ENCODE measurements at places on chromosomes 1 and 21.

DNA sequence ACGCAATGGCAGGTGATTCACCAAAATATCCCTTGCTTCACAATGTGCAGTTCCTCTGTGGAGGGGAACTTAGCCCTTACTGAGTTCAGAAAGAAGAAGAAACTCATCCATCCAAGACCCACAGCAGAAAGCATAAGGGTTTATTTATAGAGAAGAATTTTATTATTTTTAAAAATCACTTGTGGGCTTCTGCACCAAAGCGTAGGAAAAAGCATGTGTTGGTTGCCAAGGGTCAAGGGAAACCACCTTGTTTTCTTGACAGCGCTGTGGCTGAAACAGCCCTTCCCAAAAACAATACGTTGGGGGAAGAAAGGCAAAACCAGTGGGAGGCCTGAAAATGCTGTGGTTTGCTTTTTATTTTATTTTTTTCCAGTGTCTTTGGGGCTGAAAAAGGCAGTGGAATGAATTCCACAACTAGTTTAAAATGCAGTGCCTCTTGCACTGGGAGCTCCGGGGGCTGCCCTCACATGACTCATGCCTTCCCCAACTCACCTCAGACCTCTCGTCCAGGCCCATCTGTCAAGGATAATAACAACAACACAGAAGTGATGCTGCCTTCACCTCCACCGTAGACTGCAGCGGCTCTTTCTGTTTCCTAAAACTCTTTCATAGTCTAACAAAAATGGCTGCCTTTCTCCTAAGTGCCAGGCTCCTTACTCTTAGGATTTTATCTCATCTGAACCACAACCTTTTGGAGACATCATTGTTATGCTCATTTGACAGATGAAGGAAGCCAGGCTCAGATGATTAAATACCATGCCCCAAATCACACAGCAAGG lies 224.2 kb upstream of the JUN start:
- no peak for DNase-seq

DNA sequence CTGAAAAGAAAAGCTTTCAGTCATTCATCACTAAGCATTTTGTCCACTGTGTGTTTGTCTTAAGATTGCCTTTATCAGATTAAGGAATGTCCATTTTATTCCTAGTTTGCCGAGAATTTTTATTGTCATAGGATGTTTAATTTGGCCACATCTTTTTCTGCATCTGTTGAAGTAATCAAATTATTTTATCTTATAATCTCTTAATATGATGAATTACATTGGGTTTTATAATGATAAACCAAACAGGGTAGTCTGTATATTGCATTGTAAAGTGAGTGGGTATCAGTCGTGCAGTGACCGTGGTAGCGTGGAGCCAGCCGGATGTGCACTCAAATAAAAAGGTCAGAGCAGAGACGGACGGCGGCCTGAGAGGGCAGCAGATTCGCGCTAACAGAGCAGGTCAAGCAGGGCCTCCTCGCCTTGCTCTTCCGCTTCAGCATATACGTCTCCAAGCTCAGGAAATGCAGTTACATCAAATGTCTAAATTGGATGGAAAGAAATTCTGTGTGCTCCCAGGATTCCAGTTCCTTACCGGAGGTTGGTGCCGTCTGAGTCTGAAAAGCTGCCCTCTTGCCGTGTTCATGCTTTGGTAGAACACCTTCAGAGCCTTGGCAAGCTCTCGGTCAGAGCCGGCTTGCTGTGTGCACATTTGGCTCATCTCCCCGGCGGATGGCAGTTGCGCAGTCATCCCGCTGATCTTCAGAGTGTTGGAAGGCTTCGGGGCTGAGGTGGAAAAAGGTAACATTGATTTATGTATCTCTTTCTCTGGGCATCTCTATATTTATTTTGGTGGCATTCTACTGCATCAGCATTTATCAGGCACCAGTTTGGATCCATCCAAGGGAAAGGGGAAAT lies 51.5 kb downstream of the SCCPDH start:
- no peak for DNase-seq

- no peak for DNase-seq
Measured at GRCh38 chr1:48947761-48948537, 171.3 kb upstream of the BEND5 start.

DNA sequence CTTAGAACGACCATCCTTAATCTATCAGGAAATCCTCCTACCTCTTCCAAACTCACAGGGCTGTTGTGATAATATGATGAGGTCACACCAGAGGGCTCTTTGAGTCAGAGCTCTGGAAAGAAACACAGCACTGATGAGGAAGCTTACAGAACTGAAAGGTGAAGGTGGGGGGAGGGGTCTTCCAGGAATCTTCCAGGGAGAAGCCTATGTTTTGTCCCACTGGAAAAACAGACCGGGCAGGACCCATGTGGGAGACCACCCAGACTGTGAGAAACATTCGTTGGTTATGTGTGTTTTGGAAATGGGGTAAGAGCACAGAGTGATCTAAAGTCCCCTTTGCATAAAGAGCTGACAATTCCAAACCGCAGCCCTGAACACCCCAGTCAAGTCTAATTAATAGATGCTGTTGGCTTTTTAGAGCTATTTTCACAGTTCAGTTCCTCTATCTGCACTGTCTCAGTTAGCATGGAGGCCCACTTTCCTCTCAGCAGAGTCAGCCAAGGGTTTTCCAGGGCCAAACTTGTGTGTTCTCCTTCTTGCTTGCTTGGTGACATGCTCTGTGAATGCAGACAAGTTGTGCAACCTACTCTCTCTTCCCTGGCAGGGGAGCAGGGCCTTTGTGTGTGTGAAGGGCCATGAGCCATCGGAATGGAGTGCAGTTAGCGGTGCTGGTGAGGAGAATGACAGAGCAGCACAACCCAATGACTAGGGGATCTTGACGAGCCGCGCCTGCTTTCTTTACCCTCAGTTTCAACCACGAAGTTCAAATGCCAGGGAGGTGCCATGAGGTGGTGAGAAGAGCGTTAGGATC lies 12.3 kb downstream of the PHLDA3 start:
- DNase-seq = no peak

GRCh38 chr1:237470712-237471338 lies 419.9 kb downstream of the ZP4 start:
- DNase-seq = peak; percentile 32

- no peak for DNase-seq
Measured at GRCh38 chr1:18631496-18632217, 1.0 kb downstream of the PAX7 start.

DNA sequence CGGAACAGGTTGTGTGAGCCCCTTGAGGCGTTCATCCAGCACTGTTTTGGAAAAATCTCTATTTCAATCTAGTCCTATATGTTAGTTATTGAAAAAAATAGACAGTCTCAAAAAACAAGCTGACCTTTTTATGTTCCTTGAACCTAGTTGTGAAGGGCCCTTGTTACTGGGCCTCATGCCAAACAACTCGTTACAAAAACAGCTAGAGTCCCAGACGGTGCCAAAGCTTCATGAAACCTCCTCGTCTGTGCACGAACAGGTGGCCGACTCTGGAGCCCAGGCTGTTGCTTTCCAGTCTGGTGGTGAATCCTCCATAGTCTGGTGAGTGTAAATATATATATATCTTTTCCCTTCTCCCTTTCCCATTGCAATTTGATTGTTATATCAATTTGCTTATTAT lies at the start of gene CHIA:
Gene CHIA, plus strand, starts transcription at position 222 of the 400 bp plus-strand sequence. CDS start 19,617 bp downstream, outside the sequence.
- no peak for DNase-seq

DNA sequence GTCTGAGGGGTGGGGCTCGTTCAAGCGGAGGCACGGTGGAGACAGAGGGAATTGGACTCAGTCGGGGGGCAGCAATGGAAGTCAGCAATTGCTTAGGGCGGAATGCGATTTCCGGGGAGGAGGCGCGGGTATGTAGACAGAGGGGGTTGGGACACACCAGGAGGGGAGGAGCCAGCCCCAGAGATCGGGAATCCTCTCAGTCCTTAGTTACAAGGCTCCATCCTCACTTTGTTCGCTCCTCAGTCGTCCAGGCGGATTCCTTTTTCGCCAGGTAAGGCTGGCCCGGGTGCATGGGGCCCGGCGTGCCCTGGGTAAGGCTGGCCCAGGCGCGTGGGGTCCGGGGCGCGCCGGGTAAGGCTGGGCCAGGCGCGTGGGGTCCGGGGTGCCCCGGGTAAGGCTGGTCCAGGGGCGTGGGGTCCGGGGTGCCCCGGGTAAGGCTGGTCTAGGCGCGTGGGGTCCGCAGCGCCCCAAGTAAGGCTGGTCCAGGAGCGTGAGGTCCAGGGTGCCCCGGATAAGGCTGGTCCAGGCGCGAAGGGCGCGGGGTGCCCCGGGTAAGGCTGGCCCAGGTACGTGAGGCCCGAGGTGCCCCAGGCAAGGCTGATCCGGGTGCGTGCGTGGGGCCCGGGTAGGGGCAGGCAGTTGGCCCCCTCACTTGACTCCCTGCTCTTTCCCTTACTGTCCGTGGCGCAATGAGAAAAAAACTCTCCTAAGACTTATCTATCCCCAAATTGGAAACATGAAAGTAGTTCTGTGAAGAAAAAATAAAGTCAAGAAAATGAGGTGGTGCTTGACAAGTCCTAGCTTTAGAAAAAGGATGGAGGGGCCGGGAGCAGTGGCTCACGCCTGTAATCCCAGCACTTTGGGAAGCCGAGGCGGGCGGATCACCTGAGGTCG lies at the start of gene L1TD1:
Gene L1TD1, plus strand, starts transcription at position 199 of the 894 bp plus-strand sequence. CDS start 11,780 bp downstream, outside the sequence.
- no peak for DNase-seq

DNA sequence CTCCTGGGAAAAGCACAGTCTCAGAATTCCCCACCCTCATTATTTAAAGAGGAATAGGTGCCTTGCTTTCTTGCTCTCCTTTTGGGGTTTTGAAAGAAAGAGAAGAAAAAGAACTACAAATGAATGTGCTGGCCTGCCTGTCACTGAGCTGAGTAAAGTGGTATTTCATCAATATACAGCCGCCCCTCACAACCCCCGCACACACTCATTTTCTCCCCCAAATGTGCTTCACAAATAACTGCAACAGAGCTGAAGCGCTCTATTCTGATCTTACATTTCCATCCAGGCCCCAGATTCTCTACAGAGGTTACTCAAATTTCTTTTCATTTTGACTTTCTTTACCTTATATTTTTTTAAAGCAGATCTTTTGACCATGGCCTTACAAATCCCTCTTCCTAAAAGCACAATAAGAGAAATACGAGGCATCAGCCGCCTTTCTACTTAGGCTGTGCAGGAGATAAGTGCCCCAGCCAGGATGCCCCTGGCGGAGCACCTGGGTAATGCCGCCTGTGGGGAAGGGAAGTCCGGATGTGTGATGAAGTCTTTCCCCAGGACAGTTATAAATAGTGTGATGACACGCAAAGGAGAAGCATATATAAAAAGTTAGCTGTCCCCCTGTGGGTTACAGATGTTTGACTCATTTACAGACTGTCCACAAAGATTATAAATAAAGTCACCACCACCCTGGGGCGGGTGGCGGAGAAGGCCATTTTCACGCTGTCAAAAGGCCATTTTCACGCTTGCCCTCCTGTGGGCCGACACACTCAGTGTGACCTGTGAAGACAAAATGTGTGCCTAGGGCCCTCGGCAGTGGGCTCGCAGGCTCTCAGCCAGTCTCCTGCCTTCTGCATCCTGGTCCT lies 6.5 kb downstream of the KCNN3 start:
- DNase-seq = peak; percentile 33

DNA sequence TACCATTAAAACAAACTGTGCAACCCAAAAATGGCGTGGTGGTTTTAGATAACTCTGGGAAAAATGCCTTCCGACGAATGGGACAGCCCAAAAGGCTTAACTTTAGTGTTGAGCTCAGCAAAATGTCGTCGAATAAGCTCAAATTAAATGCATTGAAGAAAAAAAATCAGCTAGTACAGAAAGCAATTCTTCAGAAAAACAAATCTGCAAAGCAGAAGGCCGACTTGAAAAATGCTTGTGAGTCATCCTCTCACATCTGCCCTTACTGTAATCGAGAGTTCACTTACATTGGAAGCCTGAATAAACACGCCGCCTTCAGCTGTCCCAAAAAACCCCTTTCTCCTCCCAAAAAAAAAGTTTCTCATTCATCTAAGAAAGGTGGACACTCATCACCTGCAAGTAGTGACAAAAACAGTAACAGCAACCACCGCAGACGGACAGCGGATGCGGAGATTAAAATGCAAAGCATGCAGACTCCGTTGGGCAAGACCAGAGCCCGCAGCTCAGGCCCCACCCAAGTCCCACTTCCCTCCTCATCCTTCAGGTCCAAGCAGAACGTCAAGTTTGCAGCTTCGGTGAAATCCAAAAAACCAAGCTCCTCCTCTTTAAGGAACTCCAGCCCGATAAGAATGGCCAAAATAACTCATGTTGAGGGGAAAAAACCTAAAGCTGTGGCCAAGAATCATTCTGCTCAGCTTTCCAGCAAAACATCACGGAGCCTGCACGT lies 82.1 kb downstream of the PRDM2 start:
- DNase-seq = no peak

- no peak for DNase-seq
Measured at GRCh38 chr21:42665484-42665883, 12.1 kb downstream of the PDE9A start.

GRCh38 chr1:161020509-161021164 lies at the start of gene F11R:
F11R (minus strand) TSS chr1:161021152; CDS start chr1:161021073, 79 bp downstream.
- DNase-seq = peak; percentile 81

DNA sequence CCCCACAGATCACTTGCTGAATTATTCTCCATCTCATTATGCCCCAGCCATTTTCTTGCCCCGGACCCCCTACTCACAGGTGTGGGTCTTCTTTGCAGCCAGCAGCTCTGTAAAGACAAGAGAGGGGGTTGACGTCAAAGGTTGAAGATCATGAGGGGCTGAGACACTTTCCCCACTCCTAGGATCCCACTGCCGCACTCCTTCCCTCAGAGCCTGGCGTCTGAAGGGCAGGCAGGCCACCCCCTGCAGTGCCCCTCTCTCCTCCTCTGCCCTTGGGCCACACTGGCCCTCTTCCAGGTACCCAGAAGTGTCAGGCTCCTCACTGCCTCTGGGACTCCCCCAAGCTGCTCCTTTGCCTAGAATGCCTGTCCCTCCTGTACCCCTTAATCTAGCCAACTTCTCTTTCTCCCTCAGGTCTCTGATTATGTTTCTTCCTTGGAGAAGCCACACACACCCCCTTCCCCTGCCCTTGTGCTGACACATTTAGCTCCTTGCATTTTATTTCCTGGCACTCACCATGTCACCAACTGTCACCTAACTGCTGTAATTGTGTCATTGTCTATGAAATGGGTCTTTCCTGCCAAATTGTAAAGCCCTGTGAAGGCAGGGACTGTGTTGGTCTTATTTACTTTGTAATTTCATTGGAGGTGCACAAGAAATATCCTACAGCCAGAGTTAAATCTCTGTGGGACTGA lies 2.1 kb downstream of the RORC start:
- DNase-seq = no peak

- DNase-seq = no peak
Measured at GRCh38 chr1:15946571-15947381, 29.1 kb downstream of the ZBTB17 start.

DNA sequence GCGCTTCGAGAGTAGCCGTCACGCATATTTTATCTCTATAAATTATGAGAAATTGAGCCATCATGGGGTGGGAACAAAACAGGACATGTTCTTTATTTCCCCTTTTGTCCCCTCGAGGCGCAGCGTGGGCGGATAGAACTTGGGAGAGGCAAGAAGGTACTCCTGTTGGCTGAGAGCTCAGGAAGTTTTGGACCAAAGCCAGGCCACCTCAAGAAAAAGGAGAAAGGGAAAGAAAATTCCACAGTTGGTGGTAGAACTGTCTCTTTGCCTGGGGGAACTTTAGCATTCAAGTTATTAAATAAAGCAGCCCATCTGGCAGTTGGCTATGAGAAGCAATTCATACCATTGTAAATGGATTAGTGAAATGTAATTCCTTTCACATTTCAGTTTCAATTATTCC lies 76.4 kb upstream of the DSCAM start:
- DNase-seq = no peak

GRCh38 chr1:154199563-154199879 lies 6.6 kb downstream of the CFAP141 start:
- DNase-seq = no peak

GRCh38 chr1:210003501-210003900 lies 65.5 kb downstream of the SYT14 start:
- no peak for DNase-seq

GRCh38 chr21:34266351-34266750 lies 97.5 kb upstream of the KCNE2 start:
- no peak for DNase-seq

- no peak for DNase-seq
Measured at GRCh38 chr1:184518736-184519357, 132.0 kb downstream of the C1orf21 start.

Measured in NCI-H146 (cell line).